ENCODE measurements at places on chromosomes 3 and 15.

- DNase-seq, result no peak
Observed at GRCh38 chr15:60121845-60122244, 117.7 kb downstream of the FOXB1 start.

DNA sequence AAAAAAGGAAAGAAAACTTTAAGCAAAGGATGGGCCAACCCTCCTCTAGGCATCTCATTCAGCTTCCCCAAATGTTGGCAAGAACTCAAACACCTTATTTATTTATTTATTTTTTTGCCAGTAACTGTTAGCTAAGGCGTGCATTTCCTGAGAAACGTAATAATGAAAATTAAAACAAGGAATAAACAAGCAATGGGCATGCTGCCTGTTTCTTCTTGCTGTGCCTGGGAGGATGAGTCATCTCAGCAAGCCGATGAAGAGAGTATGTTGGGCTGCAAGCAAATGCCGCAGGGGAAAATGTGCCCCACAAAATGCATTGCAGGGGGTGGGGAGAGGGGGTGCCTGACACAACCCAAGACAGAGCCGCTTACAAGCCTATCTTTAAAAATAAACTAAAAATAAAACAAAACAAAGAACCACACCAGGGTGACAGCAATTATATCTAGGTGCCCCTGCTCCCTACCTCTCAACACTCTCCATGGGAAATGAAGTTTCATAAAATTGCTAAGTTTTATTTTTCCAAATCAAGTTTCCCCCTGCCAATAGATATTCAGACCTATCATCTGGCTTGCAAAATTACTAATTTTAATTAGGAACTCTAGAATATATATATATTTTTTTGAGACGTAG is 40.3 kb downstream of the EIF4E3 start:
- DNase-seq, result peak; percentile 78

DNA sequence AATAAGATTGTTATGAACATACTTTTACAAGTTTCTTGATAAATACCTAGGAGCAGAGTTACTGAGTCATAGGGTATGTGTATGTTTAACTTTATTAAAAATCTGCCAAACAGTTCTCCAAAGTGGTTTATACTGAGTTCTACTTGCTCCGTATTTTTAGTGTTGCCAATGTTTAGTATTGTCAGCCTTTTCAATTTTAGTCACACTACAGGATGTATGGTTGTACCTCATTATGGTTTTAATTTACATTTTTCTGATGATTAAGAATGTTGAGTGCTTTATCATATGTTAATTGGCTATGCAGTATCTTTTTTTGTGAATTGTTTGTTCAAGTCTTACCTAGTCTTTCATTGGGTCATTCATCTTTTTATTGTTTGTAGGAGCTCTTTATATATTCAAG is 4.3 kb downstream of the TMOD3 start:
- no peak for DNase-seq

DNA sequence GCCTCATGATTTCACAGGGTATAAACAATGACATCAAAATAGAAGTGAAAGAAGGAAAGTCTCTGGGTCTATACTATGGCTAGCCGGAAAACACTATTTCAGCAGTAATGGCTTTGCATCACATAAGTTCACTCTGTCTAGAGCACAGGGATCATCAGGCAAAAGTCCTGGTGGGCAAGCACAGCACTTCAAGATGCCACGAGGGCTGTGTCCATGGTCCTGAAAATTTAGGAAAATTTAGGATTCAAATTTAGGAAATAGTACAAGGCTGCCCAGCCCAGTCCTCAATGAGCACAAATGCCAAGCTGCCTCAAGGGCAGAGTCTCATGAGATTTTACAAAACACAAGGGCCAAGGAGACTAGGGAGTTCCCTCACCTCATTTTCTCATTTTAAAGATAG is 54.1 kb downstream of the RORA start:
- peak; percentile 34 for DNase-seq

GRCh38 chr15:50057905-50058639 is 61.0 kb downstream of the ATP8B4 start:
- DNase-seq, result no peak

DNA sequence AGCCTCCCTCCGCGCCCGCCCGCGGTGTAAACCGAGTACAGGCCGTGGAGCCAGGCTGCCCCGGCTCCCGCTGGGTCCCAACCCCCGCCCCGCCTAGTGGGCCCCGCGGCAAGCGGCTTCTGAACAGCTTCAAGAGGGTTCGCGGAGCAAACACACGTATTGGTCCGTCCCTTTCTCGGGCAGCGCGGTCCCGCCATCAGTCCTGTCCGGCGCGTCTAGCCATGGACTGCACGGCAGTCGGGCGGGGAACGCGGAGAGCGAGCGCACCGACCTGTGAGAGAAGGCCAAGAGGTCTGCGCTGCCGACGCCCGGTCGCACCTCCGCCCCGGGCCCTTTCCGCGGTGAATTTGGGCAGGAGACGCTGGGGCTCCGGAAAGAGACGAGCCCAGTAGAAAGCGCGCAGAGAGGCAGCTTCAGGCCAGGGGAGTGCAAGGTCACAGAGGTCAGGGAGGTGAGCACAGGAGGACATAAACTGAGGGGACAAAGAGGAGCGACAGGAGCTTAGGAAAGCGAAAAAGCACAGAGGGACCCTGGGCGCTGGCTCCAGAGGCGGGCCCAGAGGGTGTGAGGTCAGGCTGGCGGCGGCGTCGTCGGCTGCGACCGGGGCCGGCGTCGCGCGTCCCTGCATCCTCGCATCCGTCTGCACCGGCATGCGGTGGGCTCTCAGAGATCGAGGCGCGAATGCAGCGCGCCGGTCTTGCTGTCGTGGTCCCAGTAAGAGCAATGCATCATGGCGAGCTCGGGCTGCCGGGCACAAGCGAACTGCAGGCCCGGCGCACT is 1.8 kb downstream of the FOXL2 start:
- DNase-seq, result peak; percentile 31

DNA sequence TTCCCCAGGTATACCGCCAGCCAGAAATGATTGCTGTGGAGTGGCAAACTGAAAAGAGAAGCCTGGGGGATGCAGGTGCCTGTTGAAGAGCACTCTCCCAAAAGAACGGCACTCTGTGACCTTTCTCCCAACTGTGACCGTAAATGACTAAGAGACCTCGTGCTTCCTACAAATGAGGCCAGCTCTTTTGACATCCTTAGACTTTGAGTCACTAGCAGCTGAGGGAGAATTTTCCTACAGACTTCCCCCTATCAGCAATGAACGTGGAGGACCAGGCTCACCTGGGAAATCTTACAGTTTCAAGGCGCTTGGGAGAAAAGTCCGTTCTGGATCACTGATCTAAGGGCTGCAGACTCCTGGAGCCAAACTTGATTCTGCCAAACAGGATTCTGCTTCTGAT is 8.6 kb downstream of the AQP9 start:
- peak; percentile 3 for DNase-seq

DNA sequence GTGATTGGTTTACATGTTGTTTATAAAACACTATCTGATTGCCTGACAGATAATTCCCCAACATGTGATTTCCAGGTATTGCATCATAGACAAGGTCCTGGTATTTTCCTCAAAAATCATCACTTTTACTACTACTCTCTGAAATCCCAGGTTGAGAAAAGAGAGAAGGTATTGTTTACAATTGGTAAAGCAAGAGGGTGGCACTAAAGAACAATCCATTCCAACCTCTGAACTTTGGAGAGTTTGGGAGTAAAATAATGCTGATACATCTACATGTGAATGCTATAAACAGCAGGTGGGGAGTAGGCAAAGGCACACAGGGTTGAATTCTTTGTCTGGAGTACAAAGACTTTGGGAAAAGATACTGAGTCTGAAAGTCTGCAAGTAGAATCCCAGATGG is 134.2 kb downstream of the WDR72 start:
- no peak for DNase-seq

GRCh38 chr3:174335324-174335723 is 523.8 kb upstream of the NAALADL2 start:
- no peak for DNase-seq

DNA sequence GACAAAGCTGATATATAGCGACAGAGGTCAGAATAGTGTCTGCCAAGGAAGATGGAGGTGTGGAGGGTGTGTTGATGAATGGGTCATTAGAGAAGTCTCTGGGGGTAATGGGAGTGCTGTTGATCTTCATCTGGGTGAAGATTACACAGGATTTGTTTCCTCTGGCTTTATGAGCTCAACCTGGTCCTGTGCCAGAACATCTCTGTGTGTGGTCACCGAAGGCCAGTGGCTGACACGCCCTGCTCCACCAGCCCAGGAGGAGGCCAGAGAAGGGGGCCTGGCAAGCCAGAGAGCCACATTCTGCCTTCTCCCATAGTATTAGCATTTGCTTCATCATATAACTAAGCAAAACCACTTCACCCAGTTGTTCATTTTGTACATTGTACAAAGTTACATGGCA is 121.1 kb downstream of the ZNF621 start:
- no peak for DNase-seq

- DNase-seq, result no peak
Observed at GRCh38 chr15:62104401-62104800, 37.6 kb downstream of the C2CD4A start.

DNA sequence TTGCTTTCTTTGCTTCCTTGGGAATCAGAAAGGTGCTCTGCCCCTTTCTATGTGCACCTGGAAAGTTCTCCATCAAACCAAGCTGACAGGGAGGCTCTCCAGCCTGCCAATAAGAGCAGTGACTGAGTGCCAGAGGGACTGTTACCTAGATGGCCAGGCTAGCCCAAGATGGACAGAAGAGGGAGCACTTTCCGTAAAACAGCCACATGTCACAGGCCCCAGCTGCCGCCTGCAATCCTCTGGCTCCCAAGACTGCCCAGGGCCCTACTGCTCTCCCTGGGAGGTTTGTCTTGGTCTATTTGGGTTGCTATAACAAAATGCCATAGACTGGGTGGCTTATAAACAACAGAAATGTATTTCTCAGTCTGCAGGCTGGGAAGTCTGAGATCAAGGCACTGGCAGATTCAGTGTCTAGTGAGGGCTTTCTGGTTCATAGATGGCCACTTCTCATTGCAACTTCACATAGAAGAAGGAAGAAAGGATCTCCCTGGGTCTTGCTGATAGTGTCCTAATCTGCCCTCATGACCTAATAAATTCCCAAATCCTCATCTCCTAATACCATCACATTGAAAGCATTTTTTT is 72.3 kb downstream of the TAMM41 start:
- peak; percentile 50 for DNase-seq

- peak; percentile 77 for DNase-seq
Observed at GRCh38 chr15:63374686-63375520, 6.7 kb downstream of the CA12 start.

GRCh38 chr3:33658991-33659848 is 58.8 kb downstream of the CLASP2 start:
- DNase-seq, result peak; percentile 43

GRCh38 chr3:142224482-142225072 is 808 bp downstream of the GK5 start:
- DNase-seq, result no peak

- DNase-seq, result no peak
Observed at GRCh38 chr3:49199900-49200281, 28.5 kb downstream of the KLHDC8B start.

- DNase-seq, result no peak
Observed at GRCh38 chr3:72655723-72656122, 192.5 kb downstream of the SHQ1 start.

- DNase-seq, result no peak
Observed at GRCh38 chr15:76345880-76346668, 9.5 kb downstream of the ISL2 start.

- peak; percentile 63 for DNase-seq
Observed at GRCh38 chr15:83904107-83905040, 250.5 kb downstream of the ADAMTSL3 start.
